Globus pallidus (tissue), 1 donor: ENCODE measurements at places on chromosomes 13 and 19.
A peak's percentile ranks its signal among the peaks of the same experiment; 100 is the strongest.

- DNase-seq = no peak
Measured at GRCh38 chr13:47087841-47088240, 191.0 kb upstream of the HTR2A start.

DNA sequence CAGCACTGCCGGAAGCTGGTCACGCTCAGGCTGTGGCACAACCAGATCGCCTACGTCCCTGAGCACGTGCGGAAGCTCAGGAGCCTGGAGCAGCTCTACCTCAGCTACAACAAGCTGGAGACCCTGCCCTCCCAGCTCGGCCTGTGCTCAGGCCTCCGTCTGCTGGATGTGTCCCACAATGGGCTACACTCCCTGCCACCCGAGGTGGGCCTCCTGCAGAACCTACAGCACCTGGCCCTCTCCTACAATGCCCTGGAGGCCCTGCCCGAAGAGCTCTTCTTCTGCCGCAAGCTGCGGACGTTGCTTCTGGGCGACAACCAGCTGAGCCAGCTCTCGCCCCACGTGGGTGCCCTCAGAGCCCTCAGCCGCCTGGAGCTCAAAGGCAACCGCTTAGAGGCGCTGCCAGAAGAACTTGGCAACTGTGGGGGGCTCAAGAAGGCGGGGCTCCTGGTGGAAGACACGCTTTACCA, 3.2 kb upstream of the MAP2K7 start:
- no peak for DNase-seq

DNA sequence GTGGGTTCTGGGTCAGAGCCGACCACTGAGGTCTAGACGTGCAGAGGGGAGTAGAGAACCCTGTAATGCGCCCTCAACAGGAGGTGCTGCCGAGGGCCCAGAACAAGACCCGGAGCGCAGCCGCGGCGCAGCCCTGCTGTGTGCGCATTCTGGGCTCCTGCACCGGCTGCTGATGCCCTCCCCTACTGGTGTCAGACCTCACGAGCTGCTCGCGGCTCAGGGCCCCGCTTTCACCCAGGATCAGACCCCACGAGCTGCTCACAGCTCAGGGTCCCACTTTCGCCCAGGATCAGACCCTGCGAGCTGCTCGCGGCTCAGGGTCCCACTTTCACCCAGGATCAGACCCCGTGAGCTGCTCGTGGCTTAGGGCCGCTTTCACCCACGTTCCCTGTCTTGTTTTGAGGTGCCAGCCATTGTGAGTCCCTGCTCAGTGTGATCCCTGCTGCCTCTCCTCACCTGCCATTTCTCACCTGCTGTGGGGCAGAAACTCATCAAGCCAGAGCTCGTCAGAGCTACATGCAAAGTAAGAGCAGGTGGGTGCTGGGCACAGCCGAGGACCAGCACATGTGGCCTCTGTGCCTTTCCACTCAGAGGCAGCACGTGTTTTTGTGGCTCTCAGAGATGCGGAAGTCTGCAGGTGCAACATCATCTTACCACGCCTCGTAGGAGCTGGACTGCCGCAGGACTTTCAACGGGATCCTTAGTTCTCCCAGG, 47.0 kb upstream of the C13orf46 start:
- no peak for DNase-seq

GRCh38 chr19:4473011-4473762, 1.1 kb downstream of the HDGFL2 start:
- no peak for DNase-seq

- peak; percentile 53 for DNase-seq
Measured at GRCh38 chr19:38095411-38096308, 128.4 kb downstream of the DPF1 start.

- DNase-seq = no peak
Measured at GRCh38 chr19:17314007-17314593, 4.7 kb downstream of the DDA1 start.

DNA sequence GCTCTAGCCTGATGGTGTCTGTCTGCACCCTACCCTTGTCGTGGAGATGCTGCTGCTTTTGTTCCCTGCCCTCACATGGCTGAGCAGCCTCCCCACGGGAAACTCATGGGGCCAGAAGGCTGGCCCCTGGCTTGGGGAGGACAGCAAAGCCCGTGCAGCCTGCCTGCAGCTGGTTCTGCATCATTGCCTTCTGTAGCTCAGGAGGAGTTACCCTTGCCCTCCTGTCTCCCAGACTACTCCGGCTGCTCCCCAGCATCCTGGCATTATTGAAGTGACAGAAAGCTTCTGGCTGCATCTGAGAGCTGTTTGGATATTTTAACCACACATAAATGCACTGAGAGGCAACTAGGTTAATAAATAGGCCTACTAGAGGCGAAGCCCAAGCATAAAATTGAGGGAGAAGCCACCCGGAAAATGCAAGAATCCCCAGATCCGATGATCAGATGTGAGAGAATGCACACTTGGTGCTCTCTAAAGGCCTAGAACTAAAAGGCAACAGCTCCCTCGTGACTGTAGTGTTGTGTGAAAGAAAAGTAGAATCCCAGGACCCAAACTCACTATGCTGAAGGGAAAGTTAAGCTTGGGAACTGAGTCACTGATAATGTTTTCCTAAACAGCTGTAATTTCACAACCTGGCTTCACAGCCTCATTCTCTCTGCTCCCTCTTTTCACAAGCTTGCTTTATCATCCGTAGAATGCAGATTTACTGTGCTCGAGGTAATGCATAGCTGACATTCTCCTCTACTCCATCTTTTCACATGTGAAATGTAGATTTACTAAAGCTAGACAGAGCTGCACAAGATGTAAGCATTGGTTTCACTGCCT, 110.8 kb downstream of the TNFRSF19 start:
- DNase-seq = no peak

DNA sequence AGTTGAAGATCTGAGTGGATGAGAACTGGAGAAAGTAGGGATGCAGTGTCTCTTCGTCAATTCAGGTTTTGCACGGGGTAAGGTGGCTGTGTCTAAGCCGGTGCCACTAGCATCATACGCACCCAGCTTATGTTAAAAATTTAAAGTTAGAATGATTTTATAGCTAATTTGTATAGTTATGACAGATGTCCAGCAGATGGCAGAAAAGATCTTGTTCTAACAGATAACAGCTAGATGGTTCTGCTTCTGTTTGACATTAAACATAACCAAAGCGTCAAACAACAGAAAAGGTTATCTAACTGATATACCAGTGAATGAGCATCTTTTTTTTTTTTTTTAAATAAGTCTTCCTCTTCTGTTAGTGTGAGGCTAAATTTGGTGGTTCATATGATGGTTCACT, 18.8 kb upstream of the EDDM13 start:
- DNase-seq = peak; percentile 45

- DNase-seq = no peak
Measured at GRCh38 chr19:6393983-6394412, 1.0 kb upstream of the GTF2F1 start.

DNA sequence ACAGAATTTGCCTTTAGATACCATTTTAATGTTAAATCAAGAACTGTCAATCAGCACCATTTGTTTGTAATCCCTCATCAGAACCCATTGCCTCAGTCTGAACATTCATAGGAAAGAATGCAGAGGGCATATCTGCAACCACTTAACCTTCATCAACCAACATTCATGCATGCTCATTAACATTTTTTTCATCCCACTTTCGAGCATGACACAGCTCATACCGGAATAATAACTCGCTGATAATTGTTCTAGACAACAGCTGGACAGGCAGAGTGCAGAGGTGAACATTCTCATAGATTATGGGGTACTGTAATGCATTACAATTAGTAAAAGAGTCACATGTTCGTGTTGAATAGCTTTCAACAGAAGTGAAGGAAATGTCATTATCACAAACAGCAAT, 216.8 kb downstream of the DIAPH3 start:
- no peak for DNase-seq

DNA sequence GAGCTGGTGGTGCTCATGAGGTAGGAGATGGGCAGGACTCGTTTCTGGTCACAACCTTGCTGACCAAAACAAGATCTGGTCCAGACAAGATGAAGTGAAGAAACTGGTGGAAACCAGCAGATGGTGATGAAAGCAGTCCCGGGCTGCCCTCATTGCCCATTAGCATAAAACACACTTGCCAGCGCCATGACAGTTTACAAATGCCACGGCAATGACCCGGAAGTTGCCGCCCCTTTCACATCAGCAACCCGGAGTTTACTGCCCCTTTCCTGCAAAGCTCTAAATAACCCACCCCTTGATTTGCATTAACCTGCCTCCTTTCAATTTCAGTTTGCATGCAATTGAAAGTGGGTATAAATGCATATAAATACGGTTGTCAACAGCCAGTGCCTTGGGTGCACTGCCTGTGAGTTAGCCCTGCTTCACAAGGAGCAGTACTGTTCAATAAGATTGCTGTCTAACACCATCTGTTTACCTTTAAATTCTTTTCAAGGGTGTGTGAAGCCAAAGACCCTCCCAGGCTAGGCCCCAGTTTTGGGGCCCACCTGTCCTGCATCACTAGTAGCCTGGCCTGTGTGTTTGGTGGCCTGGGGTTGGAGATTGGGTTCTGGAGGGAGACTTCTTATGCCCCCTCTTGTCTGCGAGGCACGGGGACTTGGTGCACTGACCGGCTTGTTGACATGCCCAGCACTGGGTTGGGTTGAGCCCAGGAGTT, 38.8 kb downstream of the CHST8 start:
- no peak for DNase-seq

DNA sequence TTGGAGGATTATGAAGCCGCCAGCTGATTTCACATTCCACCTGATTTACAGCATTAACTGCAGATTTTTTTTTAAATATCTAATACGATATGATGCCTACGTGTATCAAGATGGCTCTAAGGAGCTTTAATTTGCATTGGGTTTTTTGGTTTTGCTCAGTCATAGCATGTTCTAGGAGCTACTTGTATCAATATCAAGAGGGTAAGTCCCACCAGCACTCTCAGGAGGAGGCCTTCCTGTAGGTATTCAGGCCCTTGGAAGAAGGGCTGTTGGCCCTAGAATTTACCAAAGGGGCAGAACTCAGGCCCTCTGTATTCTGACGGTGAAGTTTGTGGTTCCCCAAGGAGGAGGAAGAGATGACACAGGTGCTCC, 97.2 kb upstream of the IPO5 start:
- no peak for DNase-seq

- DNase-seq = no peak
Measured at GRCh38 chr19:33755099-33756035, 41.3 kb upstream of the KCTD15 start.

DNA sequence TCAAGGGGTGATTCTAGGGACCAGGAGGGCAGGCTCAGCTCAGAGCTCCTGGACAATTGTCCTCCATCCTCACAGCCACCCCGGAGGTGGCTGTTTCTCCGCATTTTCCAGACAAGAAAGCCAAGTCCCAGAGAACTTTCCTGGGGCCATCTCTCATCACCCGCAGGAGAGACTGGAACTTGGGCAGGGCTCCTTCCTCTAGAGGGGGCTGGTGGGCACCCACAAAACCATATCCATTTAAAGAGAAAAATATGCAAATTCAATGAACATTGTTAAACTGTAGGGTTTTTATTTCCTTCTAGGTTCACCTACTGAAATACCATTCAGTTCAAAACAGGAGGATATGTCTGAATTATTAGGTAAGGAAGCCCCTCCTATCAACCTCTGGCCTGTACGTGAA, 16.6 kb downstream of the SPACA7 start:
- no peak for DNase-seq

DNA sequence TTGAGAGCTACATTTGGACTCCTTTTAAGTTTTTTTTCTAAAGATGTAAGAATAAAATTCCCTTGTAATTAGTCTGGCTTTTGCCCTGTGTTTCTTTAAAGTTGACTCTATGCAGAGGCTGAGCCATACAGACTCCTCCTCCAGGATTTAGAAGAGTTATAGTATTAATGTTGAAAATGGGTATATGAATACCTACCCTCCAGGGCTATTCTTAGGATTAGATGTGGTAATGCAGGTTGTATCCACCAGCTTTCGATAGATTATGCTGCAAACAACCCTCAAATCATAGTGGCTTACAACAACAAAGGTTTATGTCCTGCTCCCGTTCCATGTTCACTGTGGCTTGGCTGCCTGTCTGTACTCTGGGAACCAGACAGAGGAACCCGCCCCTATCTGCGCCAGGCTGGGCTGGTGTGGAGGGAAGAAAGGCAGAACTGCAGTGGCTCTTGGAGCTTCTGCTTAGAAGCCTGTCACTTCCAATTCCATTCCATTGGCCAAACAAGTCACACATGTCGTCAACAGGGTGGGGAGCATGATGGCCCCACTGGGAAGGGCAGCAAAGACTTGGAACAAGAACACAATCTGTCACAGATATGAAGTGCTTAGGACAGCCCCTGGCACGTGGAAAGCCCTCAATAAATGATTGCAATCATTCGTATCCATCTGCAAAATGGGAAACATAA, 290.8 kb downstream of the FOXO1 start:
- no peak for DNase-seq
